Spinal cord (tissue), 10 donors: ENCODE measurements at places on chromosomes 4 and X. TPM values are rescaled to one million over a fixed set of nuclear protein-coding genes. Genes with fewer than 3 reads are reported as not detected.

GRCh38 chrX:49071877-49072711 lies 1.7 kb downstream of the PRAF2 start:
- peaks cover 33% of the 10 kb centered on the region for H3K4me1 ChIP-seq
- H3K36me3 ChIP-seq = peaks cover 38% of the 10 kb centered on the region
- peak; percentile 15 for DNase-seq
- peak overlapping the region; percentile 88 for H3K4me3 ChIP-seq

The GPR78 gene
- total RNA-seq = 0.89 TPM

The ETNPPL gene
- total RNA-seq = 5.2 TPM

The SNCA gene
- total RNA-seq = 135 TPM

The DYNLT3 gene
- 72.4 TPM for total RNA-seq

GRCh38 chr4:14812101-14812500 lies 190.2 kb upstream of the CPEB2 start:
- no peak for DNase-seq
- H3K4me3 ChIP-seq = no peak overlapping the region
- no peaks in the 10 kb centered on the region for H3K27me3 ChIP-seq
- H3K4me1 ChIP-seq = no peaks in the 10 kb centered on the region
- no peaks in the 10 kb centered on the region for H3K36me3 ChIP-seq

- H3K27me3 ChIP-seq = peaks cover 7% of the 10 kb centered on the region
- no peak overlapping the region for H3K27ac ChIP-seq
- H3K36me3 ChIP-seq = no peaks in the 10 kb centered on the region
Observed at GRCh38 chrX:110846071-110846470, 50.5 kb upstream of the CHRDL1 start.

DNA sequence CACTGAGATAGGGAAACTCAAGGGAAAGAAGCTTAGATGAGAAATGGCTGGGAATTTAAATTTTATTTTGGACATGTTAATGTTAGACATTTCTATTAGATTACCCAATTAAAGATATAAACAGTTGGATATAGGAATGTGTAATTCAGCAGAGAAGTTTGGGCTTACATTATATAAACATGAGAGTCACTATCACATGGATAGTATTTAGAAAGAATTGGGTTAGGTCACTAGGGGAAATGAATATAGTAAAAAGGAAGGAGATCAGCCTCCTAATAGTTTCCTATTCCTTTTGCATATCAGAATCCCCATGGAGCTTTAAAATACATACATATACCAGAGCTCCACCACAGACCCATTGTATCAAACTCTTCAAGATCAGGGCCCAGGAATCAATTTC lies 19.6 kb upstream of the CXCL5 start:
- H3K36me3 ChIP-seq = no peaks in the 10 kb centered on the region
- DNase-seq = no peak
- H3K27ac ChIP-seq = no peak overlapping the region
- H3K4me1 ChIP-seq = no peaks in the 10 kb centered on the region
- H3K4me3 ChIP-seq = no peak overlapping the region
- no peaks in the 10 kb centered on the region for H3K27me3 ChIP-seq

- no peaks in the 10 kb centered on the region for H3K36me3 ChIP-seq
- H3K4me1 ChIP-seq = no peaks in the 10 kb centered on the region
- no peak overlapping the region for H3K27ac ChIP-seq
- H3K27me3 ChIP-seq = no peaks in the 10 kb centered on the region
- DNase-seq = no peak
- H3K4me3 ChIP-seq = no peak overlapping the region
Observed at GRCh38 chr4:124304941-124305340, 407.6 kb downstream of the ANKRD50 start.

- H3K4me3 ChIP-seq = peak overlapping the region; percentile 56
- H3K4me1 ChIP-seq = peaks cover 9% of the 10 kb centered on the region
- H3K36me3 ChIP-seq = no peaks in the 10 kb centered on the region
- no peak for DNase-seq
- H3K27me3 ChIP-seq = peaks cover 20% of the 10 kb centered on the region
Observed at GRCh38 chr4:186554539-186554913, 841 bp downstream of the MTNR1A start.

- H3K36me3 ChIP-seq = no peaks in the 10 kb centered on the region
- DNase-seq = no peak
- H3K27me3 ChIP-seq = no peaks in the 10 kb centered on the region
- H3K4me1 ChIP-seq = no peaks in the 10 kb centered on the region
Observed at GRCh38 chr4:182648766-182649165, 268.4 kb downstream of the DCTD start.

DNA sequence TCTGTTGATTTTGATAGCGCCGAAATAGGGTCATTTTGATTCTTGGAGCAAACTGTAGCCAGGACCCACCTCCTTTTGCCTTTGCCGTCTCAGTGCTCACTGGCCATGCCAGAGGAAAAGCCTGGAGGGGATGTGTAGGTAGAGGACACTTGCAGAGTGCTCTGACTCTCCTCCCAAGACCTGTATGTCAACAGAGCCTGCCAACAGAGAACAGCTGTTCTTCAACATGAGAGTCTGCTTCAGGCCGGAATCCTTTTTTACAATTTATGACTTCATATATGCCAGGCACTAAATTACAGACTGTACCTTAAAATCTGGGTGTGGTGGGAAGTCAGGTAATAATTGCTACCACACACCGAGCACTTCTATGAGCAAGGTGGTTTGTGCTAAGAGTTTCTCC lies 94.2 kb downstream of the KDR start:
- no peaks in the 10 kb centered on the region for H3K4me1 ChIP-seq
- DNase-seq = no peak
- H3K27me3 ChIP-seq = no peaks in the 10 kb centered on the region
- no peak overlapping the region for H3K4me3 ChIP-seq
- no peaks in the 10 kb centered on the region for H3K36me3 ChIP-seq
- H3K27ac ChIP-seq = no peak overlapping the region

DNA sequence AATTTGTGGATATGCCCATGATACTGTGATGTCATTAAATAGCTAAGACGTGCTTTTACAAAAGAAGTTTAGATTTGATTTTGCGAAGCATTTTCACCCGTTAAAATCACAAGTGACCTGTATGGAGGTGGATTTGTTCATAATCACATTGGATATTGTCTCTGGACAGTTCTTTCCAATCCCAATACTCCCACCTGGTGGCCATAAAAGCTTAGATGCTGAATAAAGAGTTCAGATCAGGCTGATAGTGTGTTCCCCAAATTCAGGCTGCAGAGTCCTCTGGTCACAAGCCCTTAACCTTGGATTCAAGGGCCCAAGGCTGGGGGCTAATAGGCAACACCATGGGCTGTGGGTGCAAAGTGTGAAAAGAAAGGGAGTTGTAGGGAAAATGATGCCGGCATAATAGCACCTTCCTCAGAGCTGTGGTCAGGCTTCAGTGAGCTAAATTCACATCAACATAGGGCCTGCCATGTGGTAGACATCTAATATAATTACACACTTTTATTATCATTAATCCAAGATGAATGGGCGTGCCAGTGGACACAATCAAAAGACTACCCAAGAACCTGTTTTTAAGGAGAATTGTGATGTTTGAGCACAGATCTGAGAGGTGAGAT lies 28.1 kb downstream of the SMIM43 start:
- H3K4me3 ChIP-seq = no peak overlapping the region
- no peaks in the 10 kb centered on the region for H3K36me3 ChIP-seq
- no peaks in the 10 kb centered on the region for H3K4me1 ChIP-seq
- no peak overlapping the region for H3K27ac ChIP-seq
- no peaks in the 10 kb centered on the region for H3K27me3 ChIP-seq
